Naive B cell (primary cell): ENCODE measurements at places on chromosomes 11 and 22.
A peak's percentile ranks its signal among the peaks of the same experiment; 100 is the strongest.

DNA sequence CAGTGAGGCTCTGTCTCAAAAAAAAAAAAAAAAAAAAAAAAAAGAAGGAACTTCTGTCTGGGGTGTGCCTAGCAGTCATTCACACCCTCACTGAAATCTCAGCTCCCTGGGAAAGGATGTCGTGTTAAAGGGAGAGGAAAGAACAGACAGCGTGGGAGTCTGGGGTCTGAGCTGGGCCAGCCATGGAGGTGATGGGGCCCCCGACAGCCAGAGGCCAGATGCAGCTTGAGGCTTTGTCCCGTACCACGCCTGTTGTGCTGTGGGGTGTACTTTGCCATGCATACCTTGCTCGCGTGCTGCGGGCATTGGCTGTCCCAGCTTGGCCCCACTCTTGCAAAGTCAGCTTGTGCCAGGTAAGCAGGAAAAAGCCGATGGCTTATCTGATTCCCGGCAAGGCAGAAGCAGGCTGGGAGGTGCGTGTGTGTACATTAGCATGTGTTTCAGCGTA is 4.6 kb downstream of the SYT12 start:
- no peak for DNase-seq

GRCh38 chr11:19962801-19963175 is 197.5 kb downstream of the DBX1 start:
- DNase-seq, result no peak

- no peak for DNase-seq
Observed at GRCh38 chr11:124202951-124203350, 19.8 kb downstream of the OR10D3 start.

- DNase-seq, result no peak
Observed at GRCh38 chr11:103367650-103368049, 258.4 kb downstream of the DYNC2H1 start.

DNA sequence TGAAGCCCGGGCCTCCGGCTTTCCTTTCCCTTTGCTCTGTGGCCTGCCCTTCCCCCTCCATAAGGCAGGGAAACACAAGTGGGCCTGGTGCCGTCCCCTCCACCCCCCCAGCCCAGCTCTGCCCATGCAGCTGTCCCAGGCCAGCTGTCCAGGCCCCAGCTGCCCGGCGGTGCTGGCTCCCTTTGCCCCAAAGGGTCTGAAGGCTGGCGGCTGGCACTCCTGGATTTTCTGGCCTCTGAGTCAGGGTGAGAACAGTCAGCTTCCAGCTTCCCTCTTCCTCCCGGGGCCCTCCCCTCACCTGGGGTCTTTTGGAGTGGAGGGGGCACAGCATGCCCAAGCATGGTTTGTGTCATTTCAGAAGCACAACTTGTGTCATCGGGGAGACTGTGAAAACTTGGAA is 27.8 kb downstream of the CD82 start:
- DNase-seq, result no peak

- DNase-seq, result no peak
Observed at GRCh38 chr11:67247946-67248550, 18.2 kb upstream of the GRK2 start.

GRCh38 chr22:31400023-31400397 is 606 bp downstream of the DRG1 start:
- DNase-seq, result no peak

DNA sequence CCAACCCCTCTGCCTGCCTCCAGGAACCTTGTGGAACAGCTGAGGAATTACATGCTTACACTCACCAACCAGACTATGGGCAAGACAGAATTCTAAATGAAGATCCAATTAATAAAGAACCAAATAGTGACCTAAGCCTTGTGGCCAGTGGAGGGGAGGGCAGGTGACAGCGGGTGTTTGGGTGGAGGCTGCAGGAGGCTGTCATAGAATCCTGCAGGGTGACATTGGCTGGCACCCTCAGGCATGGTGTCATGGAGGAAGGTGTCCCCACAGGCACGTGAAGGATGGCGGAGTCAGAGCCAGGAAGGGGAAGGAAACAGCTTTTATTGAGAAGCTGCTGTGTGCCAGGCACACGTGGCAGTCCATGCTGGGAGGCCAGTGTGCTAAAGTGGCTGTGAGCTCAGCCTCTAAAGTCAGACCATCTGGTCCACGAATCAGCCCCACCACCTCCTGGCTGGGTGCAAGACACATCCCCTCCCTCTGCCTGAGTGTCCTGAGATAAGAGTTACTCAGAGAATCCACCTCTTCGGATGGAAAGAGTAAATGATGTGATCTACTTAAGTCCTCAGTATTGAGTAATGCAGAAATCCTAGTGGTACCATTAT is 8.7 kb downstream of the MYO18B start:
- DNase-seq, result no peak

GRCh38 chr11:1345737-1346513 is 36.5 kb upstream of the TOLLIP start:
- no peak for DNase-seq

DNA sequence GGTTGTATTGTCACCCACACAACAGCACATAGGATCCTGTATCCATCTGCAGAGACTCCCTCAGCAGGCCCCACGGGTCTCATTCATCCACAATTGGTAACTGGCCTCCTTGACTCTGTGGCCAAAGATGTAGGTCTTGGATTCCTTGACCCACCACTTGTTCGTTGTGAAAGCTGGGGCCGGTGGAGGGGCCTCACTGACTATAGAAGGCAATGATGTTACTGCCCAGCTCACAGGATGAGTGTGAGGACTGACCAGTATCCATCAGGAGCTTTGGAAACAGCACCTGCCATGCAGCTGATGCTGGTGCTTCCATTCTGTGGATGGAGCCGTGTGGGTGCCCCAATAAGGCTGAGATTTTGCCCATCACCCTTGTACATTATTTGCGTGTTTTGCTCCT is 615.7 kb downstream of the BRD1 start:
- no peak for DNase-seq

- no peak for DNase-seq
Observed at GRCh38 chr22:22094921-22095320, 112.3 kb upstream of the TOP3B start.

DNA sequence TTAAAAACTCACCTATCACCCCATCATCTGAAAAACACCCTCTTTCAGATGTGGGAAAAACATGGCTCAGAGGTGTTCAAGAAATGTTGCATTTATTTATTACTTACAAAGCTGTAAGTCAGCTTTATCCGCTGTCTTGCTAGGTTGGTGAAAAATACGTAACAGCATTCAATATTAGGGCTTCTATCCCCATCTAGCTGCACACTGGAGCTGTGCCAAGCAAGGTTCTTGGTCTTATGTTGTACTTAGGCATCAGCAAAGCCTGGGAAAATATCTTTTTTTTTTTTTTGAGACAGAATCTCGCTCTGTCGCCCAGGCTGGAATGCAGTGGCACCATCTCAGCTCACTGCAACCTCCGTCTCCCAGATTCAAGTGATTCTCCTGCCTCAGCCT is 7.5 kb downstream of the SERPING1 start:
- no peak for DNase-seq

- DNase-seq, result no peak
Observed at GRCh38 chr11:19680829-19681368, 31.7 kb upstream of the NAV2 start.

GRCh38 chr22:11627798-11628650 is 3900.0 kb upstream of the OR11H1 start:
- DNase-seq, result no peak

DNA sequence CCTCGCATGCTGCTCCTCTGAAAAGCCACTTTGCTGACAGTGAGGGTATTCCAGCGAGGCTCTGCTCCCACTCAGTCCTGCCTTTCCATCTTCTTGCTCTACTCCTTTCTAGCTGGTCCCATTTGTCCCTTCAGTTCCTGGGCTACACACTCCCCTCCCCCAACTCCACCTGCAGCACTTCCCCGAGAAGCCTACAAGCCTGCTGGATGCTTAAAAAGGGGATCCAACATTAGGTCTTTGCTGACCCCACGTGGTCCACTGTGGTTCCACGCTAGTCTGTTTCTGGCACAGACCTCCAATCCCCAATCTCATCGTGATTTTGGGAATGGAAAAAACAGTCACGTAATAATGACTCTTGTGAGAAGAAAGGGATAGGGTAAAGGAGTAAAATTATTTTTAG is 121.6 kb upstream of the SNX19 start:
- no peak for DNase-seq

DNA sequence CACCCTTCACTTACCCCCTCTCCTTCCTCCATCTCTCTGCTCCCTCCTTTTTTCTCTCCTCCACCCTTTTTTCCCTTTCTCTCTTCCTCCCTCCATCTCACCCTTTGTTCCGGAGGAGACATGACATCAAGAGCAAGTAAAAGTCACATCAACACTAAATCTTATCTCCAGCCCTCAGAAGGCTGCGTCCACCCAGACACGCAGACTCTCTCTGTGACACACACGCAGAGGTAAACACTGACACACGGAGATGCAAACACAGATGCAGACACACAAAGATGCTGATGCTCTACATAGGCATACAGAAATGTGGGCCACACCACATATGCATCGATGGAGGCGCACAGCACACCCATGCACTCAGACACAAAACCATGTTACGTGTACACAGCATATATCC is 27.0 kb downstream of the NRXN2 start:
- DNase-seq, result no peak

GRCh38 chr22:44638971-44639760 is 62.8 kb upstream of the PRR5 start:
- DNase-seq, result no peak

GRCh38 chr22:47736186-47737034 is 974.0 kb downstream of the TBC1D22A start:
- no peak for DNase-seq

DNA sequence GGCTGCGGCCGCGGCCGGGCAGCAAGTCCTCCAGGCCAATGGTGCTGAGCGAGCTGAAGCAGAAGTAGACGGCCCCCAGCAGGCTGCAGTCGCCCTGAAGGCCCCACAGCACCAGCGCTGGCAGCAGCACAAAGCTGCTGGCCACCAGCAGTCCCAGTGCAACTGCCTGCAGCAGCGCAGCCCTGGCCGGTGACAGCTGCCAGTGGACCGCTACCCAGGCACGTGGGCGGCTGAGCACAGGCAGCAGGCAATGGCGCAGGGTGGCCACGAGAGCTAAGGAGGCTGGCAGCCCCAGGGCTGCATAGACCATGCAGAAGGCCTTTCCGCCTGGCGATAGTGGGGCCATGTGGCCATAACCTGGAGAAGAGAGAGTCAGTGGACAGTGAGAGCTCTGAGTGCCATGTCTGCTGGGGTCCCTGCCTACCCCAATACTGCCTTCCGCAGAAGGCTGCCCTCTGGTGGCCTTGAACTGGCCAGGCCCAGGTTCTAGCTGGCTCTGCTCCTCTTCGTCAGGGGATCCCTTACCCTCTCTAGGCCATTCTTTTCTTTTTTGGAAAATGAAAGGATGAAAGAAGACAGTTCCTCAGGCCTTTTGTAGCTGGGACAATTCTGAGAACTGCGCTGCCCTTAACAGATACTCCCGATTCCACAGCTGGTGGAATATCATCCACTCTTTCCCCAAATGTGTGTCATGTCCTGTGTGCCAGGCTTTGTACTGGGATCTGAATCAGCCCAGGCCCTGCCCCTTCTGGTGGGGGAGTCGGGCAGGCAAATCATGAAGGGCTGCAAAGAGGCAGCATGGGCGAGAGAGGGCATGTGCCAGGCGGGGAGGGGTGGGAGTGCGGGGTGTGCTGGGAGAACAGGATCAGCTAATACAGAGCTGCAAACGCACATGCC is 1.8 kb downstream of the KCNK7 start:
- peak; percentile 35 for DNase-seq

GRCh38 chr11:67032830-67033551 is 10.1 kb downstream of the SYT12 start:
- DNase-seq, result no peak

DNA sequence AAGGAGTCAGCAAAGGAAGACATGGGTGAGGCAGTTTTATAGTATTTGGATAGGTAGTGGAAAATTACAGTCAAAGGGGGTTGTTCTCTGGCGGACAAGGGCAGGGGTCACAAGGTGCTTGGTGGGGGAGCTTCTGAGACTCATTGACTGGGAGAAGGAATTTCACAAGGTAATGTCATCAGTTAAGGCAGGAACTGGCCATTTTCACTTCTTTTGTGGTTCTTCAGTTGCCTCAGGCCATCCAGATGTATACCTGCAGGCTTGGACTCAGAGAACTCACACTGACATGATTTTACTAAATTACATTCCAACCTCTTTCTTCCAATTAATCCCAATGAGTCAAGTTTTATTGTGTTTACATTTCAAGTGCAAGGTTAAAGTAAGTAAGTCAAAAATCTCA is 240.5 kb upstream of the API5 start:
- DNase-seq, result no peak

- DNase-seq, result peak; percentile 46
Observed at GRCh38 chr22:36286096-36286957, 33.4 kb downstream of the APOL1 start.

DNA sequence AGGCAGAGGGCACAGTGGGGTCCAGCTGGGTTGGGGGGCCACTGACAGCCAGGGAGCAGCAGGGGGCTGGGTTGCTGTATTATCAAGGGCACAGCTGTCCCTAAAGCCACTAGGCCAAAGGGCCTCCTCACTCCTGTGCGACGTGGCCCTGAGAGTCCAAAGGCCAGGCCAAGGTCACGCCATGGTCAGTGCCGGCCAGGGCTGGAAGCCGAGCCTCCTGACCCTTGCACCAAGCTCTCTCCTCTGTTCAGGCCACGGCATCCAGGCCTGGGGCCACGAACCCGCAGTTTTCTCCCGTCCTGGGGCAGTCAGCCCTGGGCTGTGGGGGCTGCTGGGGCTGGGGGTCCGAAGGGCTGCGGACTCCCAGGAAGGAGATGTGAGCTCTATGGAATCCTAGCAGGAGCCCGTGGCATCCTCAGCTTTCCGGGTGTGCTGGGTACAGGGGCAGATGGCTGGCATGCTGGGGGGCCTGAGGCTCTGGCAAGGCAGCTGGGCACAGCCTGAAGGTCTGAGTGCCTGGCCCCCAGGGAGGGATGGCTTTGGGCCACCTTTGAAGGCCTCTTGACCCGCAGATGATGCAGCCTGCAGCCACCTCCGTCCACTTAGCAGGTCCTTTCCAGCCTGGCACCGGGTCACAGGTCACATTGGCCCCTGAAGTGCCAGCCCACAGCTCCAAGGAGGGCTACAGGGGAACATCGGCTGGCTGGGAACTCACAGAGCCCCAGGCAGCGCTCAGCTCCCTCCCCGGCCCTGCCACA is 17.3 kb upstream of the PPARA start:
- no peak for DNase-seq

DNA sequence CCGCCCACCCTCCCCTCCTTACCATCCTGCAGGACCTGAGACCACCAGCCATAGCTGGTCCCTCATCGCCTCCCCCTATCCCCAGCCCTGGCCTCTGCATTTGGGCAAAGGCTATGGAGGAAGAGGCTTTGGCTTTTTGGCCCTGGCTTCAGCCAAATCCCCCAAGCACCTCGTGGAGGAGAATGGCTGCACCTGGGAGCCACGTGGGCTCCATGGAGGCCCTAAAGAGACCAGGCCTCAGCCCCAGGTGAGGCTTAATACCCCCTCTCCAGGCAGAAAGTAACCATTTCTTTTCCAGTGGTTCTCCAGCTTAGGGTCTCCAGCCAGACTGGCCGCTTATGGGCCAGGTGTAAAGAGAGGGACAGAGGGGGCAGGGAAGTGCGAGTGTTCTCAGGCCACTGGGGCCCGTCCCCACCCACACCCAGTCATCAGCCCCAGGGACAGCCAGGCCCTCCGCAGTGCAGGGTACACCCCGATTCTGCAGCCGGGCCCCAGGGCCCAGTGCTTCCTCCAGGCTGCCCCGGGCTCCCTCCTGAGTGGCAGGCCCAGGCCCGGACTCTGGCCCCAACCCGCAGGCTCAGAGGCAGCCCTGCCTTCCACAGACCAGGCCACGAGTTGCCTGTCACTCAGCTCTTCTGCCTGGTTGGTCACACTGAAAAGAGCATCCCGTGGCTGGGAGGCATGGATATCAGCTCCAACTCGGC is 26.4 kb downstream of the CDKN1C start:
- no peak for DNase-seq

- peak; percentile 33 for DNase-seq
Observed at GRCh38 chr11:94767701-94768601, at the start of gene AMOTL1. AMOTL1 (plus strand) TSS chr11:94768356; CDS start chr11:94768512, 156 bp downstream.
